ENCODE measurements at places on chromosomes 4 and X. TPM values are rescaled to one million over a fixed set of nuclear protein-coding genes. Genes with fewer than 3 reads are reported as not detected.

Gene IL1RAPL1
- total RNA-seq, result not detected

Gene ITM2A
- total RNA-seq, result 0.43 TPM

Gene DCHS2
- not detected for total RNA-seq

Gene PAK3
- 73.3 TPM for total RNA-seq

Gene GYG2
- 9.7 TPM for total RNA-seq

Gene SCD5
- 6.4 TPM for total RNA-seq

Gene ASMT
- not detected for total RNA-seq

Gene CXCL6
- not detected for total RNA-seq

Gene SH3BGRL
- 77.1 TPM for total RNA-seq

Gene COQ2
- total RNA-seq, result 35.7 TPM

Gene FGA
- total RNA-seq, result not detected

Gene NALF2
- 3.6 TPM for total RNA-seq

Gene HMGN5
- 5.1 TPM for total RNA-seq

Measured in NCI-H460 (cell line).